ENCODE measurements at places on chromosomes 11 and 22.
A peak's percentile ranks its signal among the peaks of the same experiment; 100 is the strongest.

GRCh38 chr22:27086080-27087044 lies 429.0 kb downstream of the MIAT start:
- no peak for DNase-seq

DNA sequence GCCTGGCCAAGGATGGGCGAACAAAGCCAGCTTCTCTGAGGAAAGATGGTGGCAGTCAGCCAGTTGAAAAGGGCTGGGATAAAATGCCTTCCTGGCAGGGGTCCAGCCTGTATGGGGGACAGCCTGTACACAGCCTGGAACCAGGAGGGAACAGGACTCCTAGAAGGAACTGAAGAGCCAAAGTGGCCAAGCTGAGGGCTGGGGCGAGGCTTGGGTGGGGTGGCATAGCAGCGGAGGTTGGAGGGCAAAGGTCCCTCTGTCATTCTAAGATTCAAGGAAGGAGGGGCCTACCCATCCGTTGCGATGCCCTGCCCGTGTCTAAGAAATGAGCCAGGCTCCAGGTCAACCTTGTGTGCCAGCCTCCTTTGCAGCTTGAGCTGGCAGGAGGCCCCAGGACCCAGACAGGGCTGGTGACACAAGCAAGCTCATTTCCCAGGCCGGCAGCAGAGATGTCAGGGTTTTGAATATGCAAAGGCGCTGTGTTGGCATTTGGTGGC lies 22.6 kb downstream of the FADD start:
- peak; percentile 8 for DNase-seq

GRCh38 chr11:35563484-35564244 lies 38.2 kb upstream of the PAMR1 start:
- DNase-seq: no peak

- no peak for DNase-seq
Observed at GRCh38 chr11:1410366-1411291, 20.9 kb downstream of the BRSK2 start.

DNA sequence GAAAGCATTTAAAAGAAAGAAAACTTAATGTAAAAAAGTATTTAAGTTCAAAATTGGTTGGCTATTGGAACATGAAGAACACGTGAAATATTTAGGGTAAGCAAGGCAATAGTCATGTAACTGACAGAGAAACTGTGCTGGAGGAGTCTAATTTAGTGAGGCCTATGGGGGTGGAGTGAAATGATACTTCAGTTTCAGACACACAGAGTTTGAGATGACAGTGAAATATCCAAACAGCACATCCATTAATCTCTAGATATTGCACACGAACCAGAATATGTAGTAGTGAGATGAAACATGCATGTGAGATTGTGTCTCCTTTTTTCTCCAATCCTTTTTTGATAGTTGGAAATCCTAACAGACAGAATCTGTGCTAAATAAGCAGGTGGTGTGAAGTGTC lies 739.0 kb downstream of the CNTN5 start:
- no peak for DNase-seq

DNA sequence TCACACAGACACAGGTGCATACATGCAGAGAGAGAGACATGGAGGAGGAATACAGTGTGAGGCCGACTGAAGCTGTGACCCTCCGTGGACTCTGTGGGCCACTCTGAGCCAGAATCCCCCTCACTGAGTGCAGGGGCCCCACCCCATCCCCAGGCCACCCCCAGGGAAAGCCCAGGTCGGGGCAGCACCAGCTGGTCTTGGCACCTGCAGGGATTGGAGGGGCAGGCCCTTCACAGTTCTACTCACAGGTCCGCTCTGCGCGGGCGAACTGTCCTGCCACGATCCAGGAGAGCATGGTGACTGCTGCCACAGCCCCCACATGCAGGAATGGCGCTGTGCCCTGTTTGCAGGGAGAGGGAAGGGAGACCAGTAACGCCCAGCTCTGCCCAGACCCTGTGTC lies 16.3 kb upstream of the KLHL35 start:
- no peak for DNase-seq

DNA sequence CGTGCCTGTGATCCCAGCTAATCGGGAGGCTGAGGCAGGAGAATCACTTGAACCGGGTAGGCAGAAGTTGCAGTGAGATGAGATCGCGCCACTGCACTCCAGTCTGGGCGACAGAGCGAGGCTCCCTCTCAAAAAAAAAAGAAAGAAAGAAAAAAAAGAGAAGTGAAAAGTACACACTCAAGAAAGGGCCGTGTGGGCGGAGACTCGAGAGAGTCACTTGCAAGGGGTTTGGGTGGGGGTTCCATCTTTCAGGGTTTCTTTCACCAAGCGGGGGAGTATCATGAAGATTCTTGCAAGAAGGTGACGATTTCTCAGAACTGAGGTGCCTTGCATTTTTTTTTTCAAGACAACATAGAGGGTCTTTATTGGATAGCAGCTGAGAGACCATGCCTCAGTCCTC lies 4.0 kb upstream of the IFITM5 start:
- DNase-seq: no peak

GRCh38 chr11:70755410-70756158 lies 357.3 kb downstream of the CTTN start:
- peak; percentile 78 for DNase-seq
